Lower lobe of right lung (tissue), 2 donors: ENCODE measurements at places on chromosomes 11 and 22. TPM values are rescaled to one million over a fixed set of nuclear protein-coding genes. Genes with fewer than 3 reads are reported as not detected.

Gene PATE4
- total RNA-seq: not detected

Gene SEPTIN5
- 9.3 TPM for total RNA-seq

Gene DEUP1
- 0.68 TPM for total RNA-seq

Gene PRSS23
- total RNA-seq: 40.3 TPM

Gene OR52R1
- not detected for total RNA-seq

- DNase-seq: no peak
Observed at GRCh38 chr11:20125927-20126326, 34.3 kb downstream of the DBX1 start.

GRCh38 chr22:49712195-49712791 lies 115.4 kb downstream of the BRD1 start:
- DNase-seq: no peak

GRCh38 chr22:38240734-38241252 lies 32.0 kb downstream of the TMEM184B start:
- no peak for DNase-seq

GRCh38 chr11:119571311-119571710 lies 148.3 kb upstream of the THY1 start:
- no peak for DNase-seq

- no peak for DNase-seq
Observed at GRCh38 chr11:69746752-69747742, 28.1 kb downstream of the FGF4 start.

GRCh38 chr11:108961095-108961494 lies 296.2 kb downstream of the DDX10 start:
- no peak for DNase-seq
